ENCODE measurements at places on chromosomes 7 and 10. TPM values are rescaled to one million over a fixed set of nuclear protein-coding genes. Genes with fewer than 3 reads are reported as not detected.

DNA sequence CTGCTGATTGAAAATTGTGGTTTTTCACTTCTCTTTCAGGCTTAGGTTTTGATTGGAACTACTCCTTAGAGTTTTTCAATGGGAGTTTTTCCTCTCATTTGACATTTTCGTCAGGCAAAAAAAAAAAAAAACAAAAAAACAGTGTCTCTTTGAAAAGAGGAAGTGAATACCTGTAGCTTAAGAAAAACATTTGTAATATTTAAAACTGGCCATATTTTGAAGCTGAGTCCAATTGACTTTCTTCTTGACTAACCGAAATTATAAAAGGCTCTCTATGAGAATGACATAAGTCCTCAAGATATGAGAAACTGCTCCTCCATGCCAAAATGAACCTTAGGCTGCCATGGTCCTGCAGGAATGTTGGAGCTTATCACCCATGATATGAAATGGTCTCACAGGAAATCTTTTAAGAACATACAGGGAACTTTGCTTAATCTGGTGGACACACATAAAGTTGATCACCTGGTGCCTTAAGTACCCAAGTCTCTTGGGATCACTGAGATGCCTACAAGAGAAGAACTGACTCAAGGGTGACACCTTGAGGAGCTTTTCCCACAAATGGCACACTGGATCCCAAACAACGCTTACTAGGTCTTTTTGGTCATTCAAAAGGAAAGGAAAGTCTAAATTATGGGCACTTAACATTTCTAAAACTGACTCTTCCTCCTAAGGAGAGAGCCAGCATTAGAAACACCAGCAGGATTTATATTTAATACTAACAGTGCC is 263.4 kb downstream of the CDC14C start:
- no peak for DNase-seq

WNT8B gene
- not detected for total RNA-seq

DNA sequence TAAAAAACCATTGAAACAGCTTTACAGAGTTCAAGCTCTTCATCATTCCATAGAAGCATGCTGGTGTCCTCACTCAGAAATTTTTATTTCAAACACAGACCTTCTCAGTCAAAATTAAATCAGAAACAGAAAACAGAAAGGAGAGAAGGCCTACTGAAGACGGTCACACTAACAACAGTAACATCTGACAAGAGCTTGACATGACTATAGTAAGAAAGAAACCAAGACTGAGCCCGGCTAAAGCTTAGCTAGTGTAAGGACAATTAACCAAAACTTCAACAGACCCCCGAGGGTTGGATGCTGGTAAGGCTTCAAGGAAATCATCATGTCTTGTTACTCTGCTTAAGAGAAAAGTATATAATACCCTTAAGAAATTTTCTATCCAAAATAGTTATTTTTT is 38.6 kb downstream of the MTPN start:
- DNase-seq, result no peak

GRCh38 chr10:108095932-108096925 is 931.7 kb upstream of the SORCS1 start:
- no peak for DNase-seq

HOXA3 gene
- 0.68 TPM for total RNA-seq

- DNase-seq, result no peak
Measured at GRCh38 chr10:131155218-131155875, 156.2 kb downstream of the TCERG1L start.

DNA sequence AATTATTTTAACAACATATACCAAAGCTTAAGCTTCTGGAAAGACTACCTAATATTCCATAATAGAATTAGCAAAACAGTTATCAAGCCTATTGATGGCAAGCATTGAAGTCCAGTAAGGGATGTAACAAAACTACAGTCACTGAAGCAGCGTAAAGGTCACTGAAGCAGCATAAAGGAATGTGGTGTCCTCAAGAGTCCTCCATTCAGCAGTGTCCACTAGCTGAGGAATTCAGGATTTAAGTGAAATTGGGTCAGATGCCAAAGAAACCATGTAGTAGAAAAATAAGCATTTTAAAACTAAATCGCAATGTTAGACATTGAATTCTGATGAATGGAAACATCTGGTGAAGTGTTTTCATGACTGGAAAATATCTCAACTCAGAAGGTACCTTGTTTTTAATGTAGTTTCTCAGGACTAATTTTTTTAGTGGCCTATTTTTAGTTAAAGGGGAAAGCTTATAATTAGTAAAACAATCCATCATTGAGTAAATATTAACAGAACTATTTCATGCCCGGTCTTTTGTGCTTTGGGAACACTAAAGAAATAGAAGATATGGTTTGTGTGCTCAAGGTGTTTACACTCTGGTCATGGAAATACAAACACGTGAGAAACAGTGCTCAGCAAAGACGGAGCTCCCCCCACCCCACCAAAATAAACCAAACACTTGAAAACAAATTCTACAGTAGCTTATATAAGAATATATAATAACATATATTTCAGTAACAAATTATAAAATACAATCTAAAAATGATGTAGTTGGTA is 121.4 kb downstream of the CDK14 start:
- DNase-seq, result no peak

DNA sequence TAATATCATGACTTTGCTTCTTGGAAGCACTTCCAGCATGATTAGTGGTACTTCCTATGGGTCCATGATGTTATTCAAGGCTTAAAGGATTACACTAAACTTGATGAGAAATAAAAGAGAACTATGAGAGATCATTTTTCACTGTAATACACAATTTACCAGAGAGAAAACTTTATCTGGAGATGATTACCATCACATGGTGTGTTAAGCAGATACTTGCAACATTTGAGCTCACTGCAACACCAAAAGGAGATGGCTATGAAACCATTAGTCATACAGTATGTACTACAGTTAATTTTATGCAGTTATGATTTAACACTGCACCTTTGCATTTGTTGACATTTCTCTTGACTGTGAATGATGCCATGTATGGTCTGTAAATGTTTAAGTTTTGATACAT is 311.3 kb upstream of the AOAH start:
- DNase-seq, result no peak

SKIDA1 gene
- total RNA-seq, result 1.9 TPM

- DNase-seq, result peak; percentile 98
Measured at GRCh38 chr7:76294344-76295024, 8.0 kb upstream of the HSPB1 start.

GRCh38 chr7:22386206-22386858 is 29.4 kb upstream of the RAPGEF5 start:
- DNase-seq, result no peak

- DNase-seq, result no peak
Measured at GRCh38 chr7:116339564-116339963, 129.2 kb downstream of the TES start.

- DNase-seq, result no peak
Measured at GRCh38 chr10:74096777-74097176, 53.9 kb downstream of the AP3M1 start.

INMT gene
- total RNA-seq, result 94.5 TPM

- peak; percentile 83 for DNase-seq
Measured at GRCh38 chr10:119370972-119371703, 163.8 kb downstream of the GRK5 start.

STEAP1B gene
- total RNA-seq, result 1.7 TPM

DNA sequence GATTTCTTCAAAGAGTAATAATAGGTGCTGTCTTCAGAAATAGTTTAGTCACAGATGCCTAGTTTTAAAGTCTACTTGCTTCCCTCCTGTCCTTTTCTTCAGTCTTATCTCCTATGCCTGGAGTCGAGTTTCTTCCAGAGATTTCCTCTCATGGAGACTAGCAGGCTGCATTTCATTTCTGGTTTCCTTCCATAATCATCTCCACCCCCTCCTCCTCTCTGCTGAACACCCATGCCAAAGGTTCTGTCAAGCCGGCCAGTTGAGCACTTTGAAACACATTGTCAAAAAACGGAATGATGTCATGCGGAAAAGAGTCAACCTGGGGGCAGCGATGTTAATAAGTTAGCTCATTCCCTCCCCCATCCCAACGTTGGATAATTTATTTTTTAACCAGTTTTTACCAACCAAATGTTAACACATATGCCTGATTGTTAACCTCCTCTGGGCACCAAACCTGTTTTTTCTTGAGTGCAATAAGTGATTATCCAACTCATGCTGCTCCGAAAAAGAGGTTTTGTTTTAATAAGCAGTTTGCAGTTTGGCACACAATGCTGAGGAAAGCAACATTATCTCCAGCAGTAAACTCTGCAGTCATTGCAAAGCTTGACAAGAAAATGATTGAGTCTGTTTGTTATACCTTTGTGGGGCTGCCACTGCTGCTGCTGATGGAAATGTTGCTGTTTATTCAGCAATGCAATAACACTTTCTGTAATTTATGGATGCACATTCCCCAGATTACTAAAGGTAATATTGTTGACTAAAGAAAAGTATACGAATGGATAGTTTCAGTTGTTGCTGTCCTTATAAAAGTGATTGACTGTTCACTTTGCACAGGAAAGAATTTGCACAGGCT is 161.6 kb downstream of the LRMDA start:
- DNase-seq, result no peak

DNA sequence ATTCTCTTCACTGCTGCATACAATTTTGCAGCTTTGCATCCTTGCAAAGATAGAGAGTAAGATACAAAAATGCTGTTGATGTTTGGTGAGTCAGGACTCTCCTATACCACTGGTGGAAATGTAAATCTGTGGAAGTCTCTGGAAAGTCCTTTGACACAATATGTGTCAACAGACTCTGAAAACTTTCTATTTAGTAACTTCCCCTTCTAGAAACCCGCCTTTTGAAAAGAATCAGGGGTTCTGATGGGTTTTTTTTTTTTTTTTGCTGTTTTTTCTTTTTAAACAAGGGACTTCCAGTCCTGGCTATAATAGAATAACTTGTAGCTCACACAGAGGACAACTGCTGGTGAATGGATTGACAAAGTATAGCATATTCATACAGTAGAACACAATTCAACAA is 16.4 kb downstream of the NOD1 start:
- no peak for DNase-seq

DNA sequence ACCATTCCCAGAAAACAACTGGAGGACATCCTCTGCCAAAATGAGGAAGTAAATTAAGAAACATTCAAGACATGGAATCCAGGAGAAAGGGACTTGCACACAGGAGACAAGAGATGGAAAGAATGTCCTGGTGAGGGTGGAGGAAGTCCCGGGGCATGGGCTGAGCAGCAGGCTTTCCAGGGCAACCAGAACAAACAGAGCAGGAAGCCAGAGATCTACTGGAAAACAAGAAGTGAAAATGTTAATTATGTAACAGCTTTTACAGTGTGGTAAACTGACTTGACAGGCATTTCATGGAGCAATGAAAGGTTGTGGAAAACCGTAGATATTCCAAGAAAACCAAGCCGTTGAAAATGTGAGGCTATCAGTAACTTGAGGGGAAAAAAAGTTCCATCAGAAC is 55.2 kb upstream of the ZNF746 start:
- no peak for DNase-seq

- DNase-seq, result no peak
Measured at GRCh38 chr7:88317422-88317821, 10.7 kb upstream of the STEAP4 start.

FUOM gene
- total RNA-seq, result 19.8 TPM

HOXA7 gene
- 0.12 TPM for total RNA-seq

- no peak for DNase-seq
Measured at GRCh38 chr7:96973986-96974385, 31.4 kb upstream of the DLX6 start.

- DNase-seq, result peak; percentile 7
Measured at GRCh38 chr10:42976351-42977031, 100.4 kb upstream of the RET start.

DNA sequence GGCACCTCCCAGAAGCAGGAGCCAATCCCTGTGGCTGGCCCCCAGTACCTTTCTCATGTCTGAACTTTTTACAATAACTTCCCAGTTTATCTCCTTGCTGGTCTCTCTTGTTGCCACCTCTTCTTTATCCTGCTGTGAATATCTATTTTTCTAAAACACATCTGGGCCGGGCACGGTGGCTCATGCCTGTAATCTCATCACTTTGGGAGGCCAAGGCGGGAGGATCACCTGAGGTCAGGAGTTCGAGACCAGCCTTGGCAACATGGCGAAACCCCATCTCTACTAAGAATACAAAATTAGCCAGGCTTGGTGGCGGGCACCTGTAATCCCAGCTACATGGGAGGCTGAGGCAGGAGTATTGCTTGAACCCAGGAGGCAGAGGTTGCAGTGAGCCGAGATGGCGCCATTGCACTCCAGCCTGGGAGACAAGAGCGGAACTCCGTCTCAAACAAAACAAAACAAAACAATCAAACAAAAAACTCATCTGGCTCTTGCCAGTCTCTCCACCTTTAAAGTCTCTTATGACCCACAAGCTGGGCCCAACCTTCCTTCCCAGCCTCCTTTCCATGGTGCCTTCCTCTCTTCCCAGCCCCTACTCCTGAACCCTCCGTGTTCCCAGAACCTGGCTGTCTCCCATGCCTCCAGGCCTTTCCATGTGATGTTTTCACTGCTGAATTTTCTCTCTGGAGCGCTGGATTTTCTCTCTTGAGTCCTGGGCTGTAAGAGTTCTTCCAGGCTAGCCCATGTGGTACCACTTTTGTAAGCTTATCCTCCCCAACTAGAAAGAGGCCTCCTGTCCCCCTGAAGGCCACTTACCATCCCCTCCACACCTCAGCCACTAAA is 51.3 kb downstream of the HIP1 start:
- no peak for DNase-seq

MMD2 gene
- not detected for total RNA-seq

CTAGE6 gene
- total RNA-seq, result 0.12 TPM

DNA sequence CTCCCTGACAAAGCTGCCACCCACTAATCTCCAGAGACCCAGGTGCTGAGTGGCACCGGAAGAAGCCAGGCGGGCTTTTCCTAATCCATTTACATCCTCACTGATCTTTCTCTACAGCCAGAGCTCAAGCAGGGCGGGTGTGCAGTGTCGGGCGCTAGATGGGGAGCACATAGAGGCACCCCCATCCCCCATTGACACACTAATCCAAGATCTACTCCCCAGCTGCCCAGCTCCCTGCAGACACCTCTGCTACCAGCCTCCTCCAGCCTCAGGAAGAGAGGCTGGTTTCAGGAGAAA is 22.2 kb downstream of the FRMPD2 start:
- no peak for DNase-seq

FOXI2 gene
- 0.29 TPM for total RNA-seq

- no peak for DNase-seq
Measured at GRCh38 chr10:58414270-58415041, 29.2 kb downstream of the TFAM start.

- no peak for DNase-seq
Measured at GRCh38 chr10:58996063-58996462, 180.4 kb upstream of the PHYHIPL start.

NRG3 gene
- total RNA-seq, result 0.79 TPM

GRCh38 chr10:24488631-24489030 is 235.1 kb downstream of the ARHGAP21 start:
- no peak for DNase-seq

GRCh38 chr7:31137234-31137633 is 85.1 kb downstream of the ADCYAP1R1 start:
- no peak for DNase-seq

SORCS3 gene
- total RNA-seq, result not detected

DNA sequence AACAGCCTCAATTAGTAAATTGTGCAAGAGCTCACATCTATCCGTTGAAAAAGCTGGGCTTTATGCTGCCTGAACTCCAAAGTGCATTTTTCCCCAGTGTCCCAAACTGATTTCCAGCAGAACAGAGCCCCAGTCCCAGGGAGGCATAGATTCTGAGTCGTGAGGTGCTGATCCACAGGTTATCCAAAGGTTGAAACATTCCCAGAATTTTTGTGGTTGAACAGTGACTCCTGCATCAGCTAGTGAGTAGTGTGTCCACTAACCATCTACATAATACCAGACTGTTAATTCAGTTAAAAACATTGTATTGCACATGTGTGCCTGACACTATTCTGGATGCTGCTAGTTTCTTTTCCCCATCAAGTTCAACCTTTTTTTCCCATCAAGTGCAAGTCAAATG is 761.5 kb downstream of the GATA3 start:
- DNase-seq, result no peak

All from left cardiac atrium (tissue), 4 donors.